ENCODE measurements at places on chromosomes 12 and 14.

DNA sequence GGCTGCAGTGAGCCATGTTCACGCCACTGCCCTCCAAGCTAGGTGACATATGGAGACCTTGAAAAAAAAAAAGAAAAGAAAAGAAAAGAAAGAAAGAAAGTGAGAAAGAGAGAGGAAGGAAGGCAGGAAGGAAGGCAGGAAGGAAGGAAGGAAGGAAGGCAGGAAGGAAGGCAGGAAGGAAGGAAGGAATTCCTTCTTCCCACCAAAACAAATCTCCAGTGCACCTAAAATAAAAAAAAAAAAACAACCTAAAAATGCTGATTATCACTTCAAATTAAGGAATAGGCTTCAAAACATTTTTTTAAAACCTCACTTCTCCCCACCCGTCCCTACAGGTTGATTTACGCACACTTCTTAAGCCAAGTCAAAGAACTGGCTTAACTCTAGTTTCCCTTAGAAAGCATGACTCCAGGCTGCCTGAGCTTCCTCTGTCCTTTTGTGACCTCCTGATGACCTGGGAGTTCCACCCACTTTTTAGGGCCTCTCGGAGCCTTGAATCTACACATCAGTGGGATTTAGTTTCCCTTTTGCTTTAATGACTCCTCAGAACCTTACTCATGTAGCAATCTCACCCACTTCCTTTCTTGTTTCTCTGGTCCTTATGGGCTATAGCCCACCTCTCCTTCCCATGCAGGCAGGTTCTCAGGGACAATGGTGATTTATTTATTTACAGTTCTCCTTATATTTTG lies 18.6 kb downstream of the DUSP6 start:
- DNase-seq = no peak

DNA sequence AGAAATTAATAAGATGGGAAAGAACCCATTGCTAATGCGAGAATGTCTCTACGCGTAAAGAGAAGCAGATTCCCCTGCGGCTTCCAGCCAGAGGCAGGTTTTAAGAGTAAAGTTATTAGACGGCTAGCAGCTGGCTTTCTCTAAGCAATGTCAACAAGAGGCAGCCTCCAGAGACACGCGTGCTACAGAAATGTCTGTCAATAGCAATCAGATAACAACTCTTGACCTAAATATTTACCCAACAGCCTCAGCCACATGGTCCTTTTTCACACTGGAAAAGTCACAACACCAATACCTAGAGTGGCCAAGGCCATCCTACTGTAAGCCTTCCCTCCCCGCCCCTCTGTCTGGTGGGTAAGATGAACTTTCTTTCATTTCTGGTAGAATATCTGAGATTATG lies 146.0 kb upstream of the SFSWAP start:
- DNase-seq = no peak

DNA sequence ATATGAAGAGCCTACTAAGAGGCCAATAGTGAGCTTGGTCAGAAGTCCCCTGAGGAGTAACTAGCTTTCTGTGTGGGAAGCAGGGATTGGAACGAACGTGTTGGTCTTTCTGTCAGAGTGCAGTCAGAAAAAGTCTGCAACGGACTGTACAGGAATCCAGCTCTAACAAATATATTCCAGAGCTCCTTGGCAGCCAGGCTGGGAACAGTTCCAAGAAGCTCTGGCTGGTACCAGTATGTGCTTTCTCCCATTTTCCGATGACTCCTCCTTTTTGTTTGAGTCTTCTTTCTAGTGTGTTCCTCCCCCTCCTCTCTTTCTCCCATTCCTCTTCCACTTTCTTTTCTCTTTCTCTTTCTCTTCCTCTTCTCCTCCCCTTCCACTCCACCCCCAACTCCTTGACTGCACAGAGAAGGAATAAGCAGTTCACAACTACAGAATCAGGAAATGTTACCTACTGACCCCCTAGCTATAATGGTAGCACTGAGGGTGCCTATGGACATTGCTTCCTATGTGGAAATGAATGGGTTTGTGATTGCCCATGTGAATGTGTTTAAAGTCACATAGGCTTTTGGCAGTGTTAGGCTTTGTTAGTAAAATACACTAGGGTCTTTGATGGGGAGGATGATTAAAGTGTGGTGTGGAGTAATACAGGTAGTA lies 59.9 kb downstream of the TTLL5 start:
- DNase-seq = no peak

- no peak for DNase-seq
Measured at GRCh38 chr12:100737168-100737567, 57.4 kb upstream of the ANO4 start.

GRCh38 chr14:105748204-105748578 lies 221.8 kb downstream of the TMEM121 start:
- no peak for DNase-seq

GRCh38 chr14:35847636-35848035 lies 21.5 kb downstream of the BRMS1L start:
- no peak for DNase-seq

DNA sequence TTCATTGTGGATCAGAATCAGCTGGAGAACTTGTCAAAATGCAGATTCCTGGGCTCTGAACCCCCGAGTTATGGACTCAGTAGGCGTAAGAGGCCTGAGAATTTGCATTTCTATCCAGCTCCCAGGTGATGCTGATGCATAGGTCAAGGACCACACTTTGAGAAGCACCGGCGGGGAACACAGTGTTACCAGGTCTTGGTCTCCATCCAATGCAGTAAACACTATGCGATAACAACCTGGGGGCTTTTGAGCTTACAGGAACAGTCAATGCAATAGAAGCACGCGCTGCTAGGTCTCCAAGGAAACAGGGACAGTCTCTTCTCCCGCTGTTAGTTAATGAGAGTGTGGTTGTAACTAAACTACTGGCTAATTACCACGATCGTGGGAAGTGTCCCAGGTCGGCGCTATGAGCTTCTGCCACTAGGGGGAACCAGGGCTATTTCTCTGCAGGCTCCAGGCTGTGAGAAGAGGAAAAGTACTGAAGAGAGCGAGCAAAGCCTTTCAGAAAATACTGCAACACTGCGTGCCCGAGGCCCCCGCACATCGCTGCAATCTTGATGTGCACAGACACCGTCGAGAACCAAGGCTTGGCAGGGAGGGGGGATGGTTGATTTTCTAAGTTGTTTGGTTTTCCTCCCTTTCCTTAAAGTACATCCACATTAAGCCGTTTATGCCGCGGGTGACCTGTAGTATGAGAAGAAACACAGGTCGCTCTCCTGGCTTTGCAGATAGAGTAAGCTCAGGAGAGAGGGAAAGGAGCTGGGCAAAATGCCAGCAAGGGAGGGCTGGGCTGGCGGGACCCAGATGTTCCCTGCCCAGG lies 52.0 kb upstream of the KCNA1 start:
- DNase-seq = peak; percentile 75

GRCh38 chr14:72736308-72736707 lies 157.6 kb downstream of the DPF3 start:
- DNase-seq = no peak

- DNase-seq = no peak
Measured at GRCh38 chr12:104654665-104655609, 198.2 kb downstream of the CHST11 start.

- no peak for DNase-seq
Measured at GRCh38 chr12:27285403-27285802, 41.3 kb downstream of the STK38L start.

DNA sequence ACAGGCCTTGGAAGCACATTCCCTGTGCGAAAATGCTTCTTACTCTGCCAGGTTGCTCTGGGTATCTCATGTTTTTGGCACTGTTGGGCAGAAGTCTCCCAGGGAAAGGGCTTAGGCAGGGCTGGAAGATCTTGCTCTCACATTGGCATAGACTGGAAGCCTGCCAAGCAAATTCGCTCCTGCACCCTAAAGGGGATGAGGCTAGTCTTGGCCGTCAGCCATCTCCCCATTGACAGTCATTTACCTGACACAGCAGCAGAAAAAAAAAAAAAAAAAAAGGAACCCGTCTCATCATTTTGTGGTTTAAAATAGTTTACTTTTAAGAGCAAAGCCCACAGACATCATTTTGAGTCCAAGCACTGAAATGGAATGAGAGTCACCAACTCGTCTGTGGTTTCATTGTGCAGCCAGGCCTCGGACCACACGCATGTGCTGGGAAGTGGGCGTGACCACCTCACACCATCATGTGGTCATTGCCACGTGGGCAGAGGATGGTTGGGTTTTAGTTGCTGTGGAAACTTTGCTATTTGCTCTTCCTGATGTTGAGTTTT lies 84.8 kb downstream of the NRXN3 start:
- no peak for DNase-seq

DNA sequence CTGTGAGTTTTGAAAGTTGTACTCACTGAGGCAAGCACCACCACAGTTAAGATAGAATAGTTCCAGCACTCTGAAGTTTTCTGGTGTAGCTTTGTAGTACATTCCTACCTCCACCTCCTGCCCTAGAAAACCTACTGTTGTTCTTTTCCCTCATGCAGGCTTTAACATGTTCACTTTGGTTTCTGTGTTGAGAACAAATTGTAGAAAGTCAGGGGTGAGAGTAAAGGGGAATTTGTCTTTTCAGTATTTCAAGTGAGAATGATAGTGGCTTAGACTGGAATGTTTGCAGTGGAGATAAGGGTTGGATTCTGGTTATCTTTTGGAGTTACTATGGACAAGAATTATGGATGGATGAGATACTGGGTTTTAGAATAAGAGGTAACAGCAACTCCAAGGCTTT lies 67.2 kb downstream of the AEBP2 start:
- no peak for DNase-seq

GRCh38 chr12:107130830-107131611 lies 37.7 kb upstream of the CRY1 start:
- DNase-seq = no peak

DNA sequence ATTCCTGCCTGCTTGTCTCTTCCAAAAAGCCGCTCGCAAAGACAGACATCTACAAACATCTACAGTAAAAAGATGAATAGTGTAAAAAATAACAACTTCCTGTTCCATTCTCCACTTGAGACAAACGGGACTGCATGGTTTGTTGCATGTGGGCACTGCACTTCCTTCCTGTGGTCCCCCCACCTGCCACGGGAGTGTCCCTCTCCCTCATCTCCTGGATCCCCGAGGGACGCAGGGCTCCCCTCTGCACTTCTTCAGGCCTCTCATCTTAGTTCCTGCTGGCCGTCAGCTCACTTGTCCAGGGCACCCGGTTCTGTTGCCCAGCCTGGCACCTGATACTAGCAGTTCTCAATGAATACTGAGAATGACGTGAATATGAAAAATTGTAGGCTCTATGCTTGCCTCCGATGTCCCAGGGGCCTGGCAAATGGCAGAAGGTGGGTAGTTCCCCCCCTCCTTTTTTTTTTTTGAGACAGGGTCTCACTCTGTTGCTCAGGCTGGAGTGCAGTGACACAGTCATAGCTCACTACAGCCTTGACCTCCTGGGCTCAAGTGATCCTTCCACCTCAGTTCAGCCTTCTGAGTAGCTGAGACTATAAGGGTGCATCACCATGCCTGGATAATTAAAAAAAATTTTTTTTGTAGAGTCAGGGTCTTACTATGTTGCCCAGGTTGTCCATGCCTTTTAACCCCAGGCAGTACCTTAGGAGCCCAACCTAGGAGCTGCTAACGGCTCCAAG lies 3.5 kb upstream of the KLC1 start:
- no peak for DNase-seq

GRCh38 chr14:92973261-92973797 lies 50.4 kb downstream of the CHGA start:
- DNase-seq = peak; percentile 60

DNA sequence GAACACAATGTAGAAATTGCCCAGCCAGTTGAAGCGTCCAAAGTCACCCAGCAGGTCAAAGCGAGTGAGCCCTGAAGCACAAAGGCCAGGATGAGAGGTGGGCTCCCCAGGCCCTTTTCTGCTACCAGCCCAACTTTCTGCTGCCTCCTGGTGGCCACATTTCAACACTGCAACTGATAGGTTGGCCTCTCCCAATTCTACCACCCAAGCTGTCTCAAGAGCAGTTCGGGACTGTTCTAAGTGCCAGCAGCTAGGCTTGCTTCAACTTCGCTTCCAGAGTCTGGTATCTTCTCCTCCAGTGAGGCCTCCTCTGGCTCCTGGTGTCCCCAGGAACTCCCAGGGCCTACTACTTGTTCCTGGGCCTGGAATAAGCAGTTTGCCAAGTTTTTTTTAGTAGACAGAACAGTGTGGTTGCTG lies 3.4 kb upstream of the DHH start:
- DNase-seq = peak; percentile 78

- DNase-seq = no peak
Measured at GRCh38 chr12:68867606-68868005, 59.6 kb downstream of the MDM2 start.

DNA sequence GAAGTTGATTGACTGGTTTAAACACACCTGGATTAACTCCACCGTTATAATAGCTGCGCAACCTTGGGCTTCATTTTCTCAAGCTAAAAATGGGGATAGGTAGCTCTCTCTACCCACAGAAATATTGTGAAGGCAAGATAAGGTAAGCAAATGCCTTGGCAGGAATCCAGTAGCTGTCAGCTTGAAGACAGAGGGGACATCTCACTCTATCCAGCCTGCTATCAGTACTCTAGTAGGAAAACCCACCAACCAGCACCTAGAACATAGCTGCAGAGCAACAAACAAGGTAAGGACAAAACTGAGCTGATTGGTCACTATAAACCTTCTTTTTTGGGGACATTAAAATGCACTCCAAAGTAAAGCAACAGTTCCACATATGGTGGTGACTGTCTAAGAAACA lies 7.7 kb downstream of the CSRP2 start:
- DNase-seq = no peak

GRCh38 chr12:62983594-62983993 lies 48.6 kb upstream of the PPM1H start:
- no peak for DNase-seq

- no peak for DNase-seq
Measured at GRCh38 chr12:31783996-31784645, 55.3 kb upstream of the AMN1 start.

GRCh38 chr12:29455087-29455486 lies 42.4 kb downstream of the OVCH1 start:
- DNase-seq = no peak

GRCh38 chr14:104552738-104553125 lies 26.8 kb upstream of the C14orf180 start:
- no peak for DNase-seq

GRCh38 chr12:25728056-25728595 lies 175.0 kb upstream of the LMNTD1 start:
- DNase-seq = no peak

- no peak for DNase-seq
Measured at GRCh38 chr14:90545382-90545781, 148.6 kb downstream of the CALM1 start.

DNA sequence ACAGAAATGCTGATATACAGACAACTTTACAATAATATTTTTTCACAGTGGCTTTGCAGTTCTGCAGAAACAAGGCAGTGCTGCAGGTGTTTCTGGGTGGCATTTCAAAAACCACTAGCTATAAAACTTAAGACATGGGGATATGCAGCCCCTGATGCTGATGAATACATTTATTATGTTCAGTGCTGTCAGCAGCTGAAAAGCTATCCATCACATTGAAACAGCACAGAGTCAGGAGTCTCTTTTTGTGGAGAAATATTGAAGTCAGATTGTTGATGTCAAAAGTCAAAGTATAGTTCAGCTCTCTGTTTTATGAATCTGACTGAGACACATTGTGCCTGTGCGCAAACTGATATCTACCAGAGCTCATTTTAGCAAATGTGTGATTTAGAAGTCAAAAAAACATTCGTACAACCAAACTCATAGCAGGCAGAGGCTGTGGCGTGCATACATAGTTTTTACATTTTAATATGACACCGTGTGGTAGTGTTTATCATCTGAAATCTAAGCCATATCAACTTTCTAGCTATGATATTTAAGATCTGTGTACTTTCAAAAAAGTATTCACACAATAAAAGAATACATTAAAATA lies 467.6 kb downstream of the PRKD1 start:
- DNase-seq = no peak
